ENCODE measurements at places on chromosomes 3 and 15.
A peak's percentile ranks its signal among the peaks of the same experiment; 100 is the strongest.

DNA sequence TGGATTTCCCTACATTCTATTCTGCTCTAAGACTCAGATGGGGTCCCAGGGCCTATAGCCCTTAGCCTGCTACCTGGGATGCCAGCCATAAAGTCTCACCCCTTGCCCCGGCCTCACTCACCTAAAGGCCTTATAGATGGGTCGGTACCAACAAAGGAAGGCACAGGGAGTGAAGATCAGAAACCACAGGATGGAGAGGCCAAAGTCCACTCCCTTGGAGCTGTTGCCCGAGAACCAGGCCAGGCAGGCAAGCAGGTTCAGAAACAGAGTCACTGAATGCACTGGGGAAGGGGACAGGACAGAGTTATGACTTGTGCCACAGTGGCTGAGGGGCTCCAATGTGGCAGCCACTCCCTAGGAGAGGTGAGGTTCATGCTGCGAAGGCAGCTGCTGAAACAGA, 7.4 kb upstream of the ULK3 start:
- ATAC-seq = no peak

DNA sequence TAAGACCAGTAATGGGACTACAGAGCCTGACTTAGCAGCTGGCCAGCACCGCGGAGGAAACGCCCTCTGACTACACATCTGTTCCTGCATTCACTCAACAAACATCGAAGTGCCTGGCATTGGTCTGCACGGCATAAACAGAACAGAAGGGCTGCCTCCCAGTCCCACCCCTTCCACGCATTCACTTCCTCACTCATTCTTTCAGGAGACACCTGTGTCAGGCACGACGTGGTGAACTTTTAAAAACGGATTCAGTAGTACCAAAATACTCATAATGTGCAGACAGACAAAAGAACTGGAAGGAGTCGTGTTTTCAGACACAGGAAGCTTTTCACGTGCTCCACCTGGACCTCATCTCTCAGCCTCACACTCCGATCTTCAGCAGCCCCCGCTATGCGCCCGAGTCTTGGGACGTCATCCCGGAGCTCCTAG, 123.3 kb downstream of the XXYLT1 start:
- no peak for ATAC-seq

- ATAC-seq = no peak
These were observed 58.1 kb downstream of the SNX4 start for GRCh38 chr3:125461896-125462295.

DNA sequence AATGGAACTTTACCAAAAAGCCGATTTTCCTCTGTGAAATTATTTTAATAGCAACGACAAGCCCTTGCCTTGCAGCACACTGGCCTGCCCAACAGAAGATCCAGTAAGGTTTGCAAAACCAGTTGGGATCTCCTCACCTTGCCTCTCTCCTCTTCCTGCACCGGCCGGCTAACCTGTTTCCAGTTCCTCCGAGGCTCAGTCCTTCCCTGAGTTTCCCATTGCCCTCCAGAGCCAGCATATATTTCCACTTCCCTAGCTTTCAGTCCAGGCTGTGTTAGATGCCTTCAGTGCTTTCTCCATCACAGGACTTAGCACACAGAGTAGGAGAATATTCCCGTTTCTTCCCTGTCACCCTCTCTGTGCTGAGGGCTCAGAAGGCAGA, 60.3 kb downstream of the NOX5 start:
- ATAC-seq = peak; percentile 56

DNA sequence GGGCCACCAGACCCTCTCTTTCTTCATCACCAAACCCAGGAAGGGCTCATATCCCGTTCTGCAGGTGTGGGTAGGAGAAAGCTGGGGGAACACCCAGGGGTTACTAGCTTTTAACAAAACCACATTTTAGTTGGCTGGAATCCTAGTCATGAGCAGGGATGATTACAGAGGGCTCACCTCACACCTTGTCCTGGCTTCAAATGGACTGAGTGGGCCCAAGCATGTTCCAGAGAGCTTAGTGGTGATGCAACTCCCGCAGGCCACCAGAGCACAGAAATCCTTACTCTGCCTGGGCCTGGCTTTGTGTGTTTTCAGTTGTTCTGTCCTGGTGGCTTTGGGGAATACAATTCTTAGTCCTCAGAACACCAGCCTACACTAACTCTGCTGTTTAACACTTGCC, 56.8 kb upstream of the RYK start:
- ATAC-seq = no peak

GRCh38 chr15:94747510-94747909, 516.1 kb downstream of the MCTP2 start:
- no peak for ATAC-seq

DNA sequence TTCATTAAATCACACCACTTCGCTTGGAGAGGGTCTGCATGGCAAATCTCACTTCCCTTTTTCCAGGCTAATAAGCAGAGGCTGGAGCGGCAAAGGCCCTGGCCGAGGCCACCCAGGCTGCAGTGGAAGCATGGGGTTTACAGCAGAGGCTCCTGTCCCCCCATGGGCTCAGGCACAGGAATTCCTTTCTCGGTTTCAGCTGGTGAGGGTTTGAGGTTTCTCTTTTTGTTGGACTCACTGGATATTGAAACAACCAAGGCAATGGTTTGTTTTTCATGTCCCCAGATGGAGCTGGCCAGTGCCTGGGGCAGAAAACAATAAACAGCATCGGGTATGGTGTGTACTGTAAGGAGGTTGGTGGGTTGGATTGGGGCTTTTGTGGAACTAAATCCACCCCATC, 175.6 kb upstream of the RASGRP1 start:
- no peak for ATAC-seq

GRCh38 chr15:32870240-32871033, 152.6 kb downstream of the GREM1 start:
- ATAC-seq = peak; percentile 77

GRCh38 chr15:63299943-63300575, 22.7 kb downstream of the APH1B start:
- ATAC-seq = no peak

DNA sequence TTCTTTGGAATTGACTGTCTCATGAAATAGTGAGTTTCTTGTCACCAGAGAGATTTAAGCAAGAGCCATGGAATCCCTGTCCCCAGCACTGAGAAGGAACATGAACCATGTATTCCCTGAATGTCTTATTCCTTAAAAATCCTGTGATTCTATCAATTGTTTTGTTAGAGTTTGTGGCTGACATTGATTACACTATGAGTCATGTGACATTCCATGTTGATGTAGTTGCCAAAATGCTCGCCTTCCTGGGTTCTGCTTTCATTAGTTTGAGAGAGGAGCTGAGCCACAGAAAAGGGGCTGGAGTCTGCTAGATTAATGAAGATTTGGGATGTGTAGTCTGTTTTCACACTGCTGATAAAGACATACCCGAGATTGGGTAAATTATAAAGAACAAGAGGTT, 294.9 kb upstream of the CTDSPL start:
- ATAC-seq = no peak

- ATAC-seq = no peak
These were observed 592.8 kb upstream of the GBE1 start for GRCh38 chr3:82354228-82354627.

- ATAC-seq = no peak
These were observed 58.7 kb downstream of the MORC1 start for GRCh38 chr3:109059264-109059663.

DNA sequence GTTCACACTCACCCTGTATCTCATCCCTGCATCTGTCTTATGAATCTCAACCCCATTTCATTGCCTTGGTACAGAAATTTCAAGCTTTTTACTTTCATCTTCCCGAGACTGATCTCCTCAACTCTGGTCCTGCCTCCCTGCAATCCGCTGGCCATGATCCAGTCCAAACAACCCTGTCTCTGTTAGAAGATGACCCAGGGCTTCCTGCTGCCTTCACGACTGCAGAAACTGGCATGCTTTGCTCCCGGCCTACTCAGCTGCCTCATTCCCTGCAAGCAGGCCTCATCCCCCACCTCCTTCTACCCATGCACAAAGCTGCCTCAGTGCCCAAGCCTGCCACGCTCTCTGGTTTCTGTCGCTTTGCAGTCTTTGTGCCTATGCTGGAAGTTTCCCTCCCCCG, 12.4 kb downstream of the HES1 start:
- no peak for ATAC-seq

DNA sequence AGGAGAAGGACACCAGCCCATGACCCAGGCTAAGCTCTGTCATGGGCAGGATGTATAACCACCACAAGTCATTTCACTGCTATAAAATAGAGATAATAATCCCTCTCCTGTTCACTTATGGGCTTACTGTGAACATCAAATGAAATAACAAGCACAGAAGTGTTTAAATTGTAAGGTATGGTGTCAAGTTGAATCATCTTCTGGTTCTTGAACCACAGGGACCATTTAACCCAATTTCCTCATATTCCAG, 44.3 kb upstream of the TLE3 start:
- peak; percentile 7 for ATAC-seq

DNA sequence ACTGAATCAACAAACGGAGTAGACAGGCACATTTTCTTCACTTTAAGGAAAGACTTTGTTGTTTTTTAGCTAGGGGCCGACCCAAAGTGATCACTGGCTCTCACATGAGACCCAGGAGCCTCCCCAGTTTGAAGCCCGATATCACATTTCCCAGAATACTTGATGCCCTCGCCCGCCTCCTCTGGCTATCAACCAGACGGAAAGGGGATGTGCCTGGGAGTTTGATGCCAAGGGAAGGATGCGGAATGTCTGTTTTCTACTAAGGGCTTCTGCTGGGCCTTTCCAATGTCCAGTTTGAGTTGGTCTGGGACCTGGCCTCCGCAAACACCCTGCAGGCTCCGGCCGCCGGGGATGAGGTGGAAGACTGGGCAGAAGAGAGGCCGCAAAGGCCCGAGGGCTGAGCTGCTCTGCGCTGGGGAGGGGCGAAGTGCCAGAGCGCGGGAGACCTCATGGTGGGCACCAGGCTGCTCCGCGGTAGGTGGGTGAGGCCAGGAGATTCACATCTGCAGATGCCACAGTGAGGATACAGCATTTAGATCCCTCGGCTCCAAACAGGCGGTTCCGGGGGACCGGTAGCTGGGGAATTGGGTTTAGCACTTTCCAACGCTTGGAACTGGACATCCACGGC, 491 bp upstream of the ZNF774 start:
- peak; percentile 10 for ATAC-seq

- peak; percentile 70 for ATAC-seq
These were observed 159.6 kb upstream of the KCNH8 start for GRCh38 chr3:18988614-18989229.

DNA sequence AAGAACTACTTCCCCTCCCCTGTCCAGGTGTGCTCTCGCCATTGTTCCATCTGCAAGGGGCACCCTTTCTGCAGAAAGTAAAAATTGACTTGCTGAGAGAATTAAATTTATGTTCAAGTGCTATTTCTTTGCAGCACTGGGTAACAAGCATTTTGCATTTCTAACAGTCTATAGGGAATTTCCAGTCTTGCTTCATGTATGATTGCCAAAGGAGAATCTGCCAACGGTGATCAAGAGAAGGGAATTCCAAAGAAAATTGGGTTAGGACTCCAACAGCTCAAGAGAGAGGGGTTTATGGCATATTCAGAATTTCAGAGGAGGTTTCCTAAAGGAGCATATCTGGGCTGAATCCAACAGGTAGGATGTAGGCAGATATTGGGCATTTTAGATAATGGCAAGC, 136.7 kb upstream of the WNT5A start:
- no peak for ATAC-seq

DNA sequence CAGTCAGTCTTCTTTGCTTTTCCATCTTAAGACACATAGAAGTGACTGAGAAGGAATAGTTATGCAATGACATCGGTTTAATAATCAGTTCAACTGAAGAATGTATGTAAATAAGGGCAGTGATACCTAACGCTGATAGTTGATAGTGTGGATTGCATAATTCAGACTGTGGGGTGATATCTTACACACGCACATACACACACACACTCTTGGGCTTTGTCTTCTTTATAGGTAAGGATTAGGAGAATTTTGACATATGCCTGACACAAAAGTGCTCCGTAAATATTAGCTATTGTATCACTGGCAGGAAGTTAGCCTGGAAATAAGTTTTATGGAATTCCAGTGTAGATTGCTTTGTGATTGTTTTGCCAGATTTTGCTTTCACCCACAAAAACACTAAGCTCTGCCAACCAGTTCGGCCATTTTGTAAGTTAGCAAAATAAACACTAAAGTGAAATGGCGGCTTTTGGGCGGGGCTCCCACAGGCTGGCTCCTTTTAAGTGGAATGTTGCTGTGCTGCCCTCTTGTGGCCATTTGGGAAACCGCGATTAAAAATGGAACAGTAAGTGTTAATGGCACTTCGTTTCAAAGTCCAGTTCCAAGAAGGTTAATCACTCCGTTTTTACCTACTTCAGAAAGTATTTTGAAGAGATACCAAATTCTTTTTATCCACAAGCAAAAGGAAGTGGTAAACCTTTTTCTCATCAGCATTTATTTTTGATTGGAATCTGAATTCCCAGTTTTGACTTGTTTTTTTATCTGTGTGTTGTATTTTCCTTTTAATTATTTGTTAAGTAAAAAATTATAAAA, 17.7 kb downstream of the CHD2 start:
- ATAC-seq = peak; percentile 49

- no peak for ATAC-seq
These were observed 14.2 kb upstream of the COMMD4 start for GRCh38 chr15:75321711-75322110.

GRCh38 chr15:71596672-71597071, 213.7 kb upstream of the NR2E3 start:
- peak; percentile 49 for ATAC-seq

- no peak for ATAC-seq
These were observed 70.7 kb downstream of the WNT5A start for GRCh38 chr3:55416331-55416821.

- ATAC-seq = no peak
These were observed 1.4 kb upstream of the ST3GAL6 start for GRCh38 chr3:98761643-98762229.

- no peak for ATAC-seq
These were observed 172.1 kb downstream of the LRTM1 start for GRCh38 chr3:54755756-54756155.

DNA sequence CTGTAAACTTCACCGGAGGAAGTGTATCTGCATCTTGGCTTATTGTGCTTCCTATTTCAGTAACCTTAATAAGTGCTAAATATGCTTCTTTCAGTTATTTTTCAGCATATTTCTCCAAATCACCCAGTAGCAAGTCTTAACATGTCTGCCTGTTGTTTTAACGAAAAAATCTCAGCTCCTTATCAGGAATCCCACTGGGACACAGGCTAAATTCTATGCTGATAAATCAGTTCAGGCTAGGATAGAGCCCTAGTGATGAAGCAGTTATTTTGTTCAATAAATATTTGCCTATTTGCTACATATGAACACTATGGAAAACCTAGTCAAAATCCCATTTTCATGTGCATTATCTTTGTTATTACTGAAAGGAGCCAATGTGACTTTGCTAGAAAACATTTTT, 8.2 kb upstream of the MITF start:
- no peak for ATAC-seq

- peak; percentile 0 for ATAC-seq
These were observed 652 bp downstream of the DUOX1 start for GRCh38 chr15:45130291-45131000.

DNA sequence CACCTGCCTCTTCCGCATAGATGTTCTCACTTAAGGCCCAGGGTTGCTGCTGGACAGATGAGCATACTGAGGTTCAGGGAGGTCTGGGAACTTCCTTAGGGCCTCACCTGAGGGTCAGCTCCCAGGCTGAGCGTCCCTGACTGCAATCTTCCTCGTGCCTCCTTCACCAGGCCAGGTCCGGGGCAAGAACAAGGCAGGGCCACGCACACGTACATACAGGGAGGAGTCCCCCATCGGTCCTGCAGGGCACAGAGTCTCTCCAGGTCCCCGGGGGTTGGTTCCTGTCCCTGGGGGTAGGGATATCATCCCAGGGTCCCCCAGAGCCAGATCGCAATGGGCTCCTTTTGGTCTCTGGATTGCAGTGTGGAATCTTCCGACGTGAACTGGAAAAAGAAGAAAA, 130.1 kb downstream of the LRRK1 start:
- no peak for ATAC-seq

- ATAC-seq = no peak
These were observed 400.0 kb upstream of the PPP2R3A start for GRCh38 chr3:135565546-135565945.

Measured in esophagus mucosa (tissue), 1 donor.